ENCODE measurements at places on chromosomes 12 and 14. TPM values are rescaled to one million over a fixed set of nuclear protein-coding genes. Genes with fewer than 3 reads are reported as not detected.

Gene SLC25A21
- 0.38 TPM for total RNA-seq

Gene HOXC13
- 1.5 TPM for total RNA-seq

Gene CD69
- total RNA-seq, result not detected

Gene OAS1
- total RNA-seq, result 18.8 TPM

Gene KRT5
- total RNA-seq, result 134 TPM

DNA sequence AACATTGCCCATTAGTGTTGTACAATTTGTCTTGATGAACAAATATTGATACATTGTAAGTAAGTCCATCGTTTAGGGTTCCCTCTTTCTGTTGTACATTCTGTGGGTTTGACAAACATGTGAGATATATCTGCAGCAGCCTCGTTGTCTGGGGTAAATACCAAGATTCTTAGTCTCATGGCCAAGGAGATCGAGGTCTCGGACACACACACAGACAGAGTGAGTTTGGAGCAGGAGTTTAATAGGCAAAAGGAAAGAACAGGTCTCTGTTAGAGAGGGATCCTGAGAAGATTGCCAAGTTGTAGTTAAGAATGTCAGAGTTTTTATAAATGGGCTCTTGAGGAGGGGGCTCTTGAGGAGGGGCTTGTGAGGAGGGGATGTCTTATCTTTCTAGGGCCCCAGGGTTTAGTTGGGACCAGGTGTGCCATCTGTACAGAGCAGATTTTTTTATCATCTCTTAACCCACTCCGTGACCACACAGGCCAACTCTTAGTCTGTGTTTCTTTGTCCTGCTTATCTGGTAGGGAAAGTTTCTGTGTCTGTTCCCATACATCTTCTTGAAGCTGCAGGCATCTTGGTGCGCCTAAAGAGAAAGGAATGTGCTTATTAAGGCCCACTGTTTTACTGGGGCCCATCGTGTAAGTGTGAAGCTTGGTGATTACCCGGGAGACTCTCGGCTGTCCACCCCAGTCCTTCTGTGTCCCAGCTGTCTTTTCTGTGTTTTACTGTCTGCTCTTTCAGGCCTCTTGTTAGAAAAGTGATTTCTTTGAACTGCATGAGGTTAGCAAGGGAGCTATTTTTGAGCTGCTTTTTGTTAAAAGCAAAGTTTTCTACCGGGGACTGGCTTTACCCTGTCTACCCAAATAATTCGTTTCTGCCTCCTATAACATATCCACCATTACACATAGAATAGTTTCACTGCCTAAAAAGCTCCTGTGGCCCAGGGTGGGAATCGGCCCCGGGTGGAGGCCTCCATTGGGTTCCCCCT, 22.4 kb upstream of the CLEC2D start:
- no peak for DNase-seq

DNA sequence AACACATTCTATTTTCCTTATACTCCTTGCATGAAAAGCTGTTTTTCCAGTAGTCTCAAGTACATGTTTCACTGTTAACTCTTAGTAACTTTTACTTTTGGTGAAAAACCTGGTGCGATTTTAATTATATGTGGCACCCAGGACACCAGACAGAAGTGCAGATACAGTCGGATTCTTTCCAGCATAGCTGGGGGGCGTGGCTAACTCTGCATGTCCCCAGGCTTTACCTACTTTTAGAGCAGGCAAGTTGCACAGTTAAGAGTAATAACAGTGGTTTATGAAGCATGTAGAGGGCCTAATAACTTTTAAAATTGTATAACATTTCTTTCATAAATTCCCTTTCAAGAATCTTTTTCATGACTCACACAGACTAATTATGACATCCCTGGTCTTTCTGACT, 70.7 kb downstream of the HSD17B6 start:
- no peak for DNase-seq

DNA sequence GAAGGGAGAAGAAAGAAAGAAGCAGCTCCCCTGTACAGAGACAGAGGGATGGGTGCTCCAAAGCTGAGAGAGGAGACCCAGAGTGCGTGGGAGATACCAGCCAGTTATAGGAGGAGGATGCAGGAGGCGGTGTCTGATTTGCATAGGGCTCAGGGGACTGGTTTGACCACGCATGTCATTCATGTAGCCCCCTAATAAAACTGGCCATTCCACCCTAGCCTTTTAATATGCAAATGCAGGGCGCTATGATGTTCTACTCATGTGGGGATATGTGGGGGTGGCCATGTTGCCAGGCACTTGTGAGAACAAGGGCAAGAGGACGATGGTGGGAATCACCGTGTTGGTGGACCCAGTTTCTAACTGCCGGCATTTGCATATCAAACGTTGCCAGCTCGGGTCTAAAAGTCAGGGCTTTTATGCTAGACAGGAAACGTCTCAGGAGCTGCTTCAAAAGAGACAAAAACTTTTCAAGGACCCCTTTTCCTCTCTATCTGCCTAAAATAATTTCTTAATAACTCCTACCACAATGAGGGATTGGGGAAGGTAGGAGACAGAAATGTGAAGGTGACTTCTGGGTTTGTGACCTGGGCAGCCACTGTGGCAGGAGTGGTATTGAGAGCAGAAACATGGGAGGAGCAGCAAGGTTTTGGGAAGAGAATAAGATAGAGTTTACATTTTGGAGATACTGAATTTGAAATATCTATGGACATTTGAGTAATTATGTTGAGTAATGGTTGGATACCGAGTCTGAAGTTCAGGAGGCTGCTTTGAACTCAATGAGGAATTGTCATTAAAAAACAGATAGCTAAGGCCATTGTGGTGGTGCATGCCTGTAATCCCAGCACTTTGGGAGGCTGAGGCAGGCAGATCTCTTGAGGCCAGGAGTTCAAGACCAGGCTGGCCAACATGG, 2.2 kb upstream of the ATXN3 start:
- DNase-seq, result no peak

- DNase-seq, result peak; percentile 47
These were observed 68.7 kb upstream of the MAP1LC3B2 start for GRCh38 chr12:116490471-116490870.

- DNase-seq, result peak; percentile 57
These were observed 496 bp downstream of the PPP2R5C start for GRCh38 chr14:101761881-101762529.

DNA sequence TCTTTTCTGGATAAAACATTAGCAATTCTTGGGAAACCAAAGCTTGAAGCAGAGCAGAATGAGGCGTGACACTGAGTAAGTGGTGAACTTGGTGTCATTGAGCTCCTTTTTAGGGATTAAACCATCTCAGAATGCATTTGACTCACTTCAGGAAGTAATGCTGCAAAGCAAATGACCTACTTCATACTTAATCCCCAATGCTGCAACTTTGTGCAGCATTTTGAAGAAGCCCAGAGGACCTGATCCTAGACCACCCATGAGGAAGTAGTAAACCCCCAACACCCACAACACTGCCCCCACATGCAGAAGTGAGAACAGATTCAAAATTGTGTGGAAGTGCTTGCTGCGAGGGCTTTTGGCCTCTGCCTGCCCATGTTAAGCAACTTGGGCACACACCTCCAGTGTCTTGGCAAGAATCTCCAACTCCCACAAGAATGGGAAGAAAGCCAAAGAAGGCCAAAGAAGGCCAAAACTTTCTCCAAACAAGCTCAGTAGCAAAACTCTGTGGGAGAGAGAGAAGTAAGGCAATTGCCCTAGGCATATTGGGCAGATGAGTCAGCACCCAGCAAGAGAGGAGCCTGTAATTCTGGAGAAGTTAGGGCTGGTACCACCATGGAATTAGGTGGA, 69.2 kb upstream of the ETV6 start:
- DNase-seq, result peak; percentile 91

DNA sequence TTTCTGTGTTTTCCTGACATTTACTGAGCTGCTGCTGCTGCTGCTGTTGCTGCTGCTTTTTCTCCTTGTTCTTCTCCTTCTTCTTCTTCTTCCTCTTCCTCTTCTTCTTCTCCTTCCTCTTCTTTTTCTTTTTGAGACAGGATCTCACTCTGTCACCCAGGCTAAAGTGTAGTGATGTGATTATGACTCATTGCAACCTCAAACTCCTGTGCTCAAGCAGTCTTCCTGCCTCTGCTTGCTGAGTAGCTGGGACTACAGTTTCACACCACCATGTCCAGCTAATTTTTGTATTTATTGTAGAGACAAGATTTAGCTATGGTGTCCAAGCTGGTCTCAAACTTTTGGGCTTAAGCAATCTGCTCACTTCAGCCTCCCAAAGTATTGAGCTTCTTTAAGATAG, 95.8 kb downstream of the TMTC3 start:
- DNase-seq, result no peak

DNA sequence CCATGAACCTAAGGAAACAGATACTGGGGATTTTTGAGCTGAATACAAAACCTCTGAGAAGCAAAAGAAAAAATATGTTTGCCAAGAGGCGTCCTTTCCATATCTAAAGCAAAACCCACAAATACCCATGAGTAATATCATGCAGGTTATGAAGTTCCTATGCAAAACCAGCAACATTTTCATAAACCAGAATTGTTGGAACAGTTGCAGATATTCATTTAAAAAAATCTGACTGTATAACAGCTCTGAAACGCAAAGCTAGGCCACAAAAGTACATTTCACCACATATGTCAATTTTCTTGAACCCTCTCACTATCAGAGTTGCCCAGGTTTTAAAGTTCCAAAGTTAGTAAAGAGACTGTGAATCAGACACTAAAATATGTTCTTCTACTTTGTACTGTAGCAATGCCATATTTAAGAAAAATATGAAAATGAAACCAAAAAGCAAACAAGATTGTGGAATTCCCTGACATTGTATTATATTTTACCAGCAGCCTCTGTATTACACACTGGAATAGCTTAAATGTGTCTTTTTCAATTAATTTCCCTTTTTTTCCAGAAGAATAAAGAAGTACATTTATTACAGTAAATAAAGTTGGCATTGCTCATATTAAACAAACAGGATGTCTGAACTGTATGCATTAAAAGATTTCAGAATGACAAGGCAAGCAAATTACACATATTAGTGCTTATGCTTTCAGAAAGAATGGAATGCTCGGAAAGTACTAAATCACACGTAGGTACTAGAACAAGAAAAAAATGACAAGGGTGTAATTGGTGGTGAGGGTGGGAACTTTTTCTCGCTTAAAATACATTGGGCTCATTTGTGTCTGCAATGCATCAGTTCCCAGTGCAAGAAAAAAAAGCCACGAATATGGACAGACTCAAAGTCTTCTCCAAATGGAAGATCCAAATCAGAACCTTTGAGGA, 33.6 kb upstream of the HIF1A start:
- no peak for DNase-seq

- DNase-seq, result no peak
These were observed 630.4 kb downstream of the DIO2 start for GRCh38 chr14:79580906-79581305.

GRCh38 chr14:21070083-21070609, at the start of gene ARHGEF40:
ARHGEF40 (plus strand) TSS chr14:21070304; CDS start chr14:21070397, 93 bp downstream.
- peak; percentile 37 for DNase-seq

- DNase-seq, result no peak
These were observed 82.1 kb downstream of the APAF1 start for GRCh38 chr12:98727196-98727595.

- no peak for DNase-seq
These were observed 14.0 kb upstream of the CRADD start for GRCh38 chr12:93663006-93663728.
